ENCODE measurements at places on chromosomes 13 and 19. TPM values are rescaled to one million over a fixed set of nuclear protein-coding genes. Genes with fewer than 3 reads are reported as not detected.
A peak's percentile ranks its signal among the peaks of the same experiment; 100 is the strongest.

DNA sequence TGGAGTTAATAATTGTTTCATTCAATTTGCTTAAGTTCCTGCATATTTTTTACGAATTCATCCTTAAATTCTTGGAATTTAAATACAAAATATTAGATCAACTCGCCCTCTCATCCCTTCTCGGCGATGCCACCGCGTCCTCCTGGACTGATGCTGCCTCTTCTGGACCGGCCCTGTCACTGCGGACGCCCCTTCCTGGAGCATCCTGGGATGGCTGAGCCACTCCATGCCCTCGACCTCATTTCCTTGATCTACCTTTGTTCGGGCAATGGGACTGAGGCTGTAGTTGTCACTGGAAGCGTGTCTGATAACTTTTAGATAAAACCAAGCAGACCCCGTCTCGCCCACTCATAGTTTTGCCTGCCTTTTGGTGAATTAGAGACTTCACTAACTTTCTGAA lies 283.7 kb downstream of the TEX29 start:
- no peak for DNase-seq

DNA sequence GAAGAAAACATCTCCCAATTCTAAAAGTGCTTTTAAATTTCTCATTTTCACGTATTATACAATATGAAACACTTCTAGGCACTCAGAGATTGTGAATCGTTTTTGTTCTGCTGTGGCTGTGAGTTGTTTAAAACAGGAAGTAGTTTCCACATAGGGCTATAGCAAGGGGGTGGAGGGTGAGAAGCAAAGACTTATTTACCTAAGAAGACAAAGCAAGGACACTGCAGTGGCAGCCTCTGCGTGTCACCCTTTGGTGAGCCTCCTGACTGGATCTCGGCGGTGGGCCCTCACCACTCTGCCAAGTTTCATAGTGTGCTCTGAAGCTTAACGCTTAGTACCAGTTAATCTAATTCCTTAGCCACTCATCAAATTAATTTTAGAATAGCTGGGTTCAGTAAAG lies 56.8 kb downstream of the TNFSF13B start:
- DNase-seq: no peak

- no peak for DNase-seq
These were observed 4.8 kb downstream of the ADPRHL1 start for GRCh38 chr13:113448545-113448884.

- no peak for DNase-seq
These were observed 16.1 kb downstream of the CEACAM6 start for GRCh38 chr19:41771410-41771809.

DNA sequence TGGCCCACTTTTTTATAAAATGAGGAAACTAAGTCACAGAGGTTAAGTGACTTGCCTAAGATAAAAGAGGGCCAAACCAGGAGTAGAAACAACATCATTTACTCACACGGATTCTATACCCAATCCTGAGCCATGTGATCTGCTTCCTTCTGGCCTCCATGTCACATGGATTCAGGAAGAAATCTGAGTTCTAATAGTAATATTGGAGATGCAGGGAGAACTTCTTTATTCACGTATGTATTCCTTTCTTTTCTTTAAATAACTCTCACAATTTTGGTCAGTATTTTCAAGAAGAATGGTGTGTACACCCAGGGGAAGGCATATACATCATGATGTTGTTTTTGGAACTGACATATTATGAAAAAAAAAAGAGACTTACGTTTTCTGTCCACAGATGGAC lies 1.8 kb downstream of the POSTN start:
- DNase-seq: no peak

DNA sequence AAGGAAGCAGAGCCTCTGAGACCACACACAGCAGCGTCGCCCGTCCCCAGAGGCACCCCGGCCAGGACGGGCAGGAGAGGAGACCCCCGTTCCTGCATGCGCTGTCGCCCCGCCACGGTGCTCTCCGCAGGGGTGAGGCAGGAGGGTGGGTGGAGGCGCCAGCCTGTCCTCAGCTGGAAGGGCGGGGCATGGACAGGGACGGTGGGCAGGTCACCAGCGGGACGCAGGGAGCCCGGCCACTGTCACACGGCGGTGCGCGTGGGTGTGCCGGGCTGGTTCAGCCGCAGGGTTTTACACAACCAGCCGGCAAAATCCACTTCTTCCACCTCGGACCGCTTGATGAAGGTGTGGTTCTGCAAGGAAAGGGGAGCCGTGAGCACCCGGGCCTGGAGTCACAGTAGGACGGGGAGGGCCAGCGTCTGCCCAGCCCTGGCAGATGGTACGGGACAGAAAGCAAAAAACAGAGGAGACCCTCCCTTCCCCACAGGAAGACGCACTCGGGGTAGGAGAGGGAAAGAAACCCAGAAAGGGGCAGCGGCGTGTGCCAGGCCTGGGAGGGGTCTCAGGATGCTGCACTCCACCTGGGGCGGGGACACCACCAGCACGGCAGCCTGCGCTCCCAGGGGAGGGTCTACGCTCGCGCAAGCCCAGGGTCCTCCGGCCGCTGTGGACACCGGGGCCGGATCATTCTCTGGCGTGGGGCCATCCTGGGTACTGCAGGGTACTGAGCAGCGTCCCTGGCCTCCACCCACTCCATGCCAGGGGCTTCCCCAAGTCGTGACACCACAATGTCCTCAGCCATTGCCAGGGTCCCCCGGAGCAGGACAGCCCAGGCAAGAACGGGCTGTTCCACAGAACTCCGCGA lies 23.9 kb upstream of the ZBTB7A start:
- DNase-seq: no peak

DNA sequence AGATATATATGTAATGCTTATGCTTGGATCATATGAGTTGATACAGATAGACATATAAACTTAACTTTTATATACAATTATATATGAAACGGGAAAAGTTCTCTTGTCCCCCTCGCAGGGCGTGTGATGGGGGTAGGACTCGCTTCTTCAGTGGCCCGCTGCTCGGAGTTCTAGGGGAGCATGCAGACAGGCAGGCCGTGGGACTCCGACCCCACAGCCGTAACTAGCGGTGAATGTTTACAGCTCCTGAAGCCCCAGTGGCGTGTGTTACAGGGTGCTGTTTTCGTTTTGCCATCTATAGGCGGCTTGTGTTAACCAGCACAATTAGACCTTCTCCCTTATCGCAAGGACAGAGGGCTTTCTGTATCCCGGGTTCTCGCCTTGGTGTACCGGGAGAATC lies 1899.8 kb downstream of the PCDH9 start:
- no peak for DNase-seq

DNA sequence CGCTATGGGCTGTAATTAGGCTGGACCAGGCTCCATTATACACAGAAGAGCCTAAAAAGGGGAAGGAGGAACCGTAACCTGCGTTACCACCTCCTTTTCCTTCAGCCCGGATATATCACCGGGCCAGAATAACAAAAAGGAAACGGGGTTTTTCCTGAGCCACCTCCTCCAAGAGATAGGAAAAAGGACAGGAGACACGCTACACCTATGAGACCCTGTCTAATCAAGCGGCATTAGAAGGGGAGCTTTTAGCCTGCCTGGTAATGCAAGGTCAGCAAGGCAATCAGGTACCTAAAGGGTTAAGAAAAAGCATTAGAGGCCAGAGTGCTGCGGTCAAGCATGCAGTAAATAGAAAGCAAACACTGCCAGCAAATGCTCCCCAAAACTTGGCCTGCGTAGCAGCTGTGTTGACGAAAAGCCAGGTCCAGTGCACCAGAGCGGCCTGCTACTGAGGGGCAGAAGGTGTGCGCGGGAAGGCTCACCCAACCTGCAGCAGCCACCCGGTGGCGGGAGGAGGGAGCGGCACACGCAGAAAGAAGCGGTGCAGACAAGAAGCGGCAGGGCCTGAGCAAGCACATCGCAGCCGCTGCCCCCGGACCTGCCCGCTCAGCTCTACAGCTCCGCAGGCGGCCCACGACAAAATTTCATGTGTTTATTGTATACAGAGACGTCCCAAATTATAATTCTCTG lies 1466.1 kb downstream of the UQCRFS1 start:
- peak; percentile 3 for DNase-seq

- no peak for DNase-seq
These were observed 1132.4 kb downstream of the EFNB2 start for GRCh38 chr13:105403086-105403485.

DNA sequence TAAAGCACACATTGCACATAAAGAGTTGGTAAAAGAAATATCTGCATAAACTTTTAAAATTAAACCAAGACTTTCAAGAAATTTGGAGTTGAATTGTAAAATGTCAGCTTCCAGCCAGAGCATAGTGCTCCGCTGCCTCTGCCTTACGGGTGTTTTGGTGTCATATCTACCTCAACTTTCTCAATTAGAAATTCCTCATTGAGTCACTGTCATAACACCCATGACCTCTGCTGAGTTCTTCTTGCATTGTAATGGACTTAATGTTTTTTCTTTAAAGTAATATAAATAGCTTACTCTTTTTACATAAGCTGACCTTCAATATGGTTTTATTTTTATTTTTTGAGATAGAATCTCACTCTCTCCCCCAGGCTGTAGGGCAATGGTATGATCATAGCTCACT lies 551.0 kb upstream of the NBEA start:
- no peak for DNase-seq

DNA sequence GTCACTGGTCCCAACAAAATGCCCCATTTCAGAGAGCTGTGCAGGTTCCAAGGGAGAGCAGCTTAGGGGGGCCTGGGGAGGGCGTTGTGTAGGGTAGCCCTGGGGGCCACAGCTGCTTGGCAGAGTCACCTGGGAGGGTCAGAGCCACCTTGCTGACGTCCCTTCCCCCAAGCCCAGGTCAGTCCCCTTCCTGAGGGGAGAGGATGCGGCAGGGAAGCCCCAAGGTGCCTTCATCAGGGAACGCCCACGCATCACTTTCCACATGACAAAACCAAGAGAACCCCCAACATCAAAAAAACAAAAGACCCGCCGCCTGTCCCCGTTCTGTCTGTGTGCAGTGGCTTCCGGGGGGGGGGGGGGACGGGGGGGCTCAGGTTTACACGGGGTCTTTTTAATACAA lies 5.3 kb upstream of the UQCR11 start:
- no peak for DNase-seq

DNA sequence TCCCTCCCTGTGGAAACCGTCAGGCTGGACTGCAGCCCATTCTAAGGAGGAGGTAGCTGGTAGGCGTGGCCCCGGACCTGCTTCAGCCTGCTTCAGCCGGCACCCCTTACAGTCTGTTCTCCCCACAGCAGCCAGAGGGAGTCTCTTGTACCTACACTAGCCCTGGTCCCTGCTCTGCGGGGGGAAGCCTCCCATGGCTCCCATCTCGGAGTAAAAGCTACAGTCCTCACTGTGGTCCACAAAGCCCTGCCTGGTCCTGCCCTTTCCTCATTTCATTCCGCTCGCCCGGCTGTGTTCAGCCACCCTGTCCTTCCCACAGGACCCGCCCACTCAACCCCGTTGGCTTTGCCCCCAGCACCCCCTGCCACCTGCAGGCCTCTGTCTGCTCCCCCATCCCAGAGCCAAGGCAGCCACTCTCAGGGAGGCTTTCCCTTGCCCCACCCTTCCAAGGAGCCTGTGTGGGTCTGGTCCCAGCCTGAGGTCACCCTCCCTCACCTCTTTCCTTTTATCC lies 1.3 kb downstream of the PGLYRP1 start:
- DNase-seq: no peak

GRCh38 chr13:109348519-109349258 lies 437.7 kb downstream of the IRS2 start:
- no peak for DNase-seq

DNA sequence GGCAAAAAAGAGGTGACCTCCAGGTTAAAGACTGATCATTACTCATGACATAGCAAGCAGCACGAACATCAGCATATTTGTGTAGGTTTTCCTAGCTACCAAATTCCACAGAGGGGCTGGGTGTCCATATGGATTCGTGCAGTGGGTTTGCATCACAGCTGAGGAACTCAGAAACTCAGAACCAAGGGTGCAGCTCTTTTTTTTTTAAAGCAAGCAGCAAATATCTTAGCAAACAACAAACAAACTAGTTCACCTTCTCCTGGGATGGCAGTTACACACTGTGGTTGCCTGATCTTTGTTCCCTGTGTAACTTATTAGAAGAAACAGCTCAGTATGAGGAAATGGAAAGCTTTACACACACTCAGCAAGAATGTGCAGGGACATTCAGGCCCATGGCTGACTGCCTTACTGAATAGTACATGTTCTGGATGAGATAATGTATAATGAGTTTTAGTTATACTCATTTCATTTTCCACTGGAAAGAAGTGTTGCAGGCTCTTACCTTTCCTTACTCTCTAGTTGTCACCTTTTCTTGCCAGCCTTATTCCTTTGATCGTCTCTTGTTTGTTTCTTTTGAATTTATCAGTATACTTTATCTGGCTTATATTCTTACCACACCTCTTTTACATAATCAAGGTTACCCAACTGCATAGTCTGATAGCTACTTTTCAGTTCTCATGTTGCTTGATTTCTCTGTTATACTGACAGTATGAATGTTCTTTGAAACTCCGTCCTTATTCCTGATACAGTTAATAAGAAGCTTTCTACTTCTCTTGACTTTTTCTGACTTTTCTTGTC lies 4.3 kb downstream of the NDFIP2 start:
- DNase-seq: peak; percentile 39

GRCh38 chr13:71290963-71291841 lies 575.8 kb downstream of the DACH1 start:
- DNase-seq: no peak

DNA sequence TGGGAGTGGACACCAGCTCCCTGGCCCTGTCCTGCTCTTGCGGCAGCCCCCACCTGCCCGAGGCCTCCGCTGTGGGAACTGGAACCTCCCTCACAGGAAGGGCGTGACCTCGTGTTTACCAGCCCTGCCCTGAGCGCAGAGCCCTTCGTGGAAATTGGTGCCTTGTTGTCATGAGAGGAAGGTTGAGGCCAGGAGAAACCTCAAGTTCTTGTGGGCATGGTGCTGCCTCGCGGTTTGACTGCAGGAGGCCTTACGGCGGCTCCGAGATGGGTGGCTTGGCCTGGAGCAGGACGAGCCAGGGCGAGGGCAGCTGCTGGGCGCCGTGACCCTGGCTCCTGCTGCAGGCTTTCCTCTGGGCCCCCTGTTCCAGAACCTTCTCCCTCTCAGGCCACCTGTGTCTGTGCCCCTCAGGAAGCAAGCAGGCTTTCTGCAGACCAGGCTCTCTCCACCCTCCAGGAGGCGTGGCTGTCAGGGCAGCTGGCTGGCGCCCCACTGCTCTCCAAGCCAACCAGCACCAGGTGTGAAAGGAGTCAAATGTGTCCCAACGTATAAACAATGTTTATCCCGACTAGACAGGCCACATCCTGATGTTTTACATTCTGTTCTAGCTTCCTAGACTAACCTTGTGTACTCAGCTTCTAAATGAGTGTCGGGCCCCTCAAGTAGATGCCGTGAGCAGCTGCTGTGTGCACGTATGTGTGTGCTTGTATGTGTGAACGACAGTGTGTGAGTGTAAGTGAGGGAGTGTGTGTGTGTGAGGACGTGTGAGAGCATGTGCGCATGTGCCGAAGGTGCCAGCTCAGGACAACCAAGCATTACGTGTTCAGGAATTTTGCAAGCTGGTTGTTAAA lies 10.4 kb upstream of the RASA3 start:
- DNase-seq: no peak

Gene MCEMP1
- polyA plus RNA-seq: 0.21 TPM

Gene COMP
- polyA plus RNA-seq: 0.10 TPM

Gene C3
- 20.1 TPM for polyA plus RNA-seq

Gene CRX
- 0.01 TPM for polyA plus RNA-seq

Gene ZFP14
- polyA plus RNA-seq: 11.0 TPM

Gene GAPDHS
- not detected for polyA plus RNA-seq

Gene OR7A5
- polyA plus RNA-seq: not detected

Gene ZSCAN4
- not detected for polyA plus RNA-seq
